ENCODE measurements at places on chromosomes 7 and 10.

- DNase-seq = no peak
Observed at GRCh38 chr10:62839590-62839989, 23.4 kb upstream of the EGR2 start.

GRCh38 chr10:1687623-1688150, 49.6 kb downstream of the ADARB2 start:
- no peak for DNase-seq

DNA sequence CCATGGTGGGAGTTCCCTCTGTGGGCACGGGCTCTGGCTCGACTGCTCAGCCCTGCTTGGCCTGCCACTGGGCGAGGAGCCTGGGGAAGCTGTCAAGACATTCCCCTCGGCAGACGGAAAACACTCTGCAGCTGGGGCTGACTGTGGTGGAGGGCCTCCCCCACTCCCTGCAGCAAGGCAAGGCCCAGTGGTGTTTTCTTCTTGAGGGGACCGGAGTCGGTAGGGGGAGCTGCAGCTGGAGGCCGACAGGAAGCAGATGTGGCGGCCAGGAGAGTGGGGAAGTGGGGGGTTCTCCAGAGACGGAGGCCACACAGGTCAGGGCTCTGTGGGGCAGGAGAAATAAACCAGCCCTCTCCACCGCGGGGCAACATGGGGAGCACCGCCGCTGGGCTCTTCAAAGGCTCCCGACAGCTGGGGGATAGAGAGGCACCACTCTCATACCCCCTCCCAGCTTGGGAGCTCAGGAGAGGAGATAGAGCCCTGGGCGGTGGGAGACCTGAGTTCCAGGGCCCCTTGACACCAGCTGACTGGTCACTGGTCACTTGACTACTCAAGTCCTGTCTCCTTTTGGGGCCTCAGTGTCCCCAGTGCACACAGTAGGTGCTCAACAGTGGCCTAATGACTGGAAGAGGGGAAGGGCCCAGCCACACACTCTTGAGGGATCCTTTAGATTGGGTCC, 43.4 kb downstream of the PPIF start:
- no peak for DNase-seq

DNA sequence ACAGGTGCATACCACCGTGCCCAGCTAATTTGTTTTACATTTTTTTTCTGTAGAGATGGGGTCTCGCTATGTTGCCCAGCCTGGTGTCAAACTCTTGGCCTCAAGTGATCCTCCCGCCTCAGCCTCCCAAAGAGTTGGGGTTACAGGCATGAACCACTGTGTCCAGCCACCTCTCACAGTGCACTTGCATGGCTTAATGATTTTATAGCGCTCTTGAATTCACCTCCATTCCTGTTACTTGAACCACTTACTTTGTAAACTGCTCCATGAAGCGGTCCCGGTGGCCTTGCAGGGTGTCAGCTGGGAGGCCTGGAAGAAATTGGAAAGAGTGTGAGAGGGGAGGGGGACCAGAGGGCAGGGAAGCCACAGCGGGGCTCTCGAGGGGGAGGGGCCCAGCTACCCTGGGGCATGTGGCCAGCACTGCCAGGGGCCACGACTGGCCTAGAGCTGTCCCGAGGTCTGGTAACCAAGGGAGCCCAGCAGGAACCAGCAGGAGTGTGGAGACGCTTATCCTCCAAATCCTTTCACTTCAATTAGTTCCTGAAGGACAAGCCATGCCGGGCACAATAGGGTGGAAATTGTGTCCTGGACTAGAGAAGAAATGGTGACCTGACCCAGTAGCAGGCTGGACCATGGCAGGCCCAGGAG, 76.0 kb downstream of the SPDYE5 start:
- peak; percentile 65 for DNase-seq

GRCh38 chr7:44531421-44532380, 9.4 kb downstream of the NPC1L1 start:
- DNase-seq = no peak

DNA sequence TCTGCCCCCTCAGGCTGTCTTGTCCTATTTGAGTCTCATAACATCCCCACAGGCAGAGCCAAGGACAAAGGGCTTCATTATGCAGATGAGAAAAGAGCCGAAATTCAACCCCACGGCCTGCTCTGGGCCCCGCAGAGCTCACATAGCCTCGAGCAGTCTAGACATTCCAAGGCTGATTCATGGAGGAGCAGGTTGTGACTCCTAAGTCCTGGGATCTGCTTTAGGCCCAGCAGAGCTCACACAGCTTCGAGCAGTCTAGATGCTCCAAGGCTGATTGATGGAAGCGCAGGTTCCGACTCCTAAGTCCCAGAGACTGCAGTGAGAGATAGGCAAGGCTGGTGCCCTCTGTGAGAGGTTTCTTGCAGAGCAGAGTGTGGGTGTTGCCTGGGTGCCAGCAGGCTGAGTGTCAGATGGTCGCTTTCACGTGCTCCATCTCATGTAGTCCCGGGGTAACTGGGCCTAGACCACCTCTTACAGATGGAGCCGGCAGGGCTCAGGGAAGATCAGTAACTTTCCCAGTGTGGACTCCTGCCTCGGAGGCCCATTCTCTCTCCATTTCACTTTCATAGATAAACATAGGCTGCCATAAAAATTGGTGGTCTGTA, 436.1 kb upstream of the FOXK1 start:
- DNase-seq = peak; percentile 43

GRCh38 chr10:125127110-125127509, 33.3 kb downstream of the CTBP2 start:
- no peak for DNase-seq

GRCh38 chr7:17380736-17381662, 82.5 kb downstream of the AHR start:
- DNase-seq = no peak

GRCh38 chr10:122637376-122637775, 62.3 kb downstream of the C10orf120 start:
- no peak for DNase-seq

Data from retina (tissue), 1 donor.